Bladder microvascular endothelial cell (primary cell): ENCODE measurements at places on chromosomes 3 and 15. TPM values are rescaled to one million over a fixed set of nuclear protein-coding genes. Genes with fewer than 3 reads are reported as not detected.

Gene GOLGA6A
- not detected in 2 replicates for total RNA-seq

Gene GPR171
- not detected in 2 replicates for total RNA-seq

Gene KCNH8
- under 0.01 and 0.06 TPM in 2 replicates for total RNA-seq

Gene CLDN16
- 0.06 TPM in 1 of 2 replicates, not detected in the other for total RNA-seq

Gene C3orf49
- not detected in 2 replicates for total RNA-seq

Gene LSG1
- total RNA-seq: 62.3 and 83.5 TPM in 2 replicates

Gene USP3
- total RNA-seq: 22.8 and 45.3 TPM in 2 replicates

Gene GFM1
- 64.9 and 128 TPM in 2 replicates for total RNA-seq
